ENCODE measurements at places on chromosomes 6 and 20.

DNA sequence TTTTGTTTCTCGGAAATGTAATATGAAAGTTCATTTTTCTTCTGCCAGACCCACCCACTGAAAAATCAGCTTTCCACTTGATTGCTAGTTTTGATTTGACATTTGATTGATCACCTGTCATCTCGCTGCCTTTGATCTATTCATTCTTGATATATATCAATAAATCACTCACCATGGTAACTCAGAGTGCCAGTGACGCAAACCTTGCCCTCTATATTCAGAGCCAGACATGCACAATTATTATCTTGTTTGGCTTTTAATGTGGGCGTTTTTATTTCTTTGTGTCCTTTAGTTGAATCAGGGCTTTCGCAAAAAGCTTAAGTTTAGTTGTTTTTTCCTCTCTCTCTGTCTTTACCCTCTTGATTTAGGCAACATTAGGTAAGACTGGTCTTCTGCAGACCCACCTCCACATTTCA, 2.0 kb downstream of the TSHZ2 start:
- DNase-seq: no peak

DNA sequence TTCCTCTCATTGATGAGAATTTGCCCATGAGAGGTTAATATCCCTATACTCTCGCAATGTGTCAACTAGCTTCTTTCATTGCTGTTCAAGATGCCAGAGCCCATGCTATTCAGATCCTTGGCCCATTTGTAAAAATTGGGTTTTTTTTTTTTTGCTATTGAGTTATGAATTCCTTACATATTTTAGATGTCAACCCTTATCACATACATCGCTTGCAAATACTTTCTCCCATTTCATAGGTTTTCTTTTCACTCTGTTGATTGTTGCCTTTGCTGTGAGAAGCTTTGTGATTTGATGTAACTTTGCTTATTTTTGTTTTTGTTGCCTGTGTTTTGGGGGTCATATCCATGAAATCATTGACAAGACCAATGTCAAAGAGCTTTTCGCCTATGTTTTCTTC, 32.2 kb upstream of the IPCEF1 start:
- DNase-seq: no peak

DNA sequence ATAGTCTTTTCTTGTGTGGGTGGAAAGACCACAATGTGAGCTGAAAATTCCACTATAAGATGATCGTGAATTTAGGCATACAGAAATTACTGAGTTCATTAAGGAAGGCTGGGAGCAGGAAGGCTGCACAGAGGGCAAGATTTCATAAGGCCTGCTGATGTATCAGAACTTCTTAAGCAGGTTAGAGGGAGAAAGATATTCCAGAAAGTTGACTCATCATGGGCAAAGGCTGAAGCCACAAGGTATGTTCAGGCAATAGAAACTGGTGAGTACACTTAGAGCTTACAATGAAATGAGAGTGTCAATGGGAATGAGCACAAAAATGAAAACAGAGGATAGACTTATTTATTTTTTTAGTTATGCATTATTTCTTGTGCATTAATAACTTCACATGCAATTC, 618.6 kb downstream of the CBLN4 start:
- no peak for DNase-seq

DNA sequence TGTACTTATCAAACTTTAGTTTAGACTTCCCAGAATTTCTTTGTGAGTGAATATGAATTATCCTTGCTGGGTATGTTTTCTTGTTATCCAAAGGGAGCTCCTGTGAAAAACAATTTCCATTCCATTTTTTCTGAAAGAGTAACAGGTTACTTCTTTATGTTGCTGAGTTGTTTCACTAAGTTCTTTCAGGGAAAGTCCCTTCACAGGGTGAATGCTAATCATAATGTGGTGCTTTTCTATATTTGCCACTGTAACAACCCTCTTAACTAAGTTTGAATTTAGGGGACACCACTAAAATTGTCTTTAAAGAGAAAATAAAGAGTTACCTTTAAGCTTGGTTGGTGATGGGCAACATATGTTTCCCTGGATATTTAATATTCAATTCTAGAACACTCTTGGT, 79.4 kb downstream of the THEMIS start:
- DNase-seq: no peak

GRCh38 chr6:13431861-13432465, 55.4 kb downstream of the GFOD1 start:
- DNase-seq: no peak

- no peak for DNase-seq
Observed at GRCh38 chr20:23114018-23114417, 27.9 kb upstream of the CD93 start.

DNA sequence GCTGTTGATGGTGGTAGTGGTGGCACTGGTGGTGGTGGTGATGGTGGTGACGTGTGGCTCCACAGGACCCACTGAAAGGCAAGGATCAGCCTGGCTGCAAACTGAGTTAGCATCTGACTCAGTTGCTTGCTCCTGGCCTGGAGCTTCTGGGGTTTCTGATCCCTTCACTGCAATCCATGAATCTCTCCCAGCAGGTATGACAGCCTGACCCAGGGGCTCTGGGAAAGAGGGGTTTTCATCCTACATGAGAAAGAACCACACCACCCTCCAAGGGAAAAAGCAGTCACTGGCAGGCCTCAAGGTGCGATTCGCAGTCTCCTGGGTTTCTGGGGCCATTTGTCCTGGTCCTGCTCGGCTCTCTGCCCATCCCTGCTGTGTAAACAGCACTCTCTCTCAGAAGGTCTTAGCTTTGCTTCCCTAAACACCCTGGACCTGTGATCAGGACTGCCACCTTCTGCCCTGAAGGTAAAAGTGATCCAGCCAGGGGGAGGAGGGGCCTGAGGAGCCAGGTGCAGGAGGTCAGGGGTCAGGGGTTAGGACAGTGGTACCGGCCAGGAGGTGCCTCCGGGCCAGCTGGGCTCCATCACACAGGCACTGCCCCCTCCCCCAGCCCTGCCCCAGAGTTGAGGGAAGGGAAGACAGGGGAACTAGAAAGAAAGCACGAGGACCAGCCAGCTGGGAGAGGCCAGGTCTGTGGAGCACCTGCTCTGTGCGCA, 152.0 kb downstream of the BMP7 start:
- DNase-seq: no peak

DNA sequence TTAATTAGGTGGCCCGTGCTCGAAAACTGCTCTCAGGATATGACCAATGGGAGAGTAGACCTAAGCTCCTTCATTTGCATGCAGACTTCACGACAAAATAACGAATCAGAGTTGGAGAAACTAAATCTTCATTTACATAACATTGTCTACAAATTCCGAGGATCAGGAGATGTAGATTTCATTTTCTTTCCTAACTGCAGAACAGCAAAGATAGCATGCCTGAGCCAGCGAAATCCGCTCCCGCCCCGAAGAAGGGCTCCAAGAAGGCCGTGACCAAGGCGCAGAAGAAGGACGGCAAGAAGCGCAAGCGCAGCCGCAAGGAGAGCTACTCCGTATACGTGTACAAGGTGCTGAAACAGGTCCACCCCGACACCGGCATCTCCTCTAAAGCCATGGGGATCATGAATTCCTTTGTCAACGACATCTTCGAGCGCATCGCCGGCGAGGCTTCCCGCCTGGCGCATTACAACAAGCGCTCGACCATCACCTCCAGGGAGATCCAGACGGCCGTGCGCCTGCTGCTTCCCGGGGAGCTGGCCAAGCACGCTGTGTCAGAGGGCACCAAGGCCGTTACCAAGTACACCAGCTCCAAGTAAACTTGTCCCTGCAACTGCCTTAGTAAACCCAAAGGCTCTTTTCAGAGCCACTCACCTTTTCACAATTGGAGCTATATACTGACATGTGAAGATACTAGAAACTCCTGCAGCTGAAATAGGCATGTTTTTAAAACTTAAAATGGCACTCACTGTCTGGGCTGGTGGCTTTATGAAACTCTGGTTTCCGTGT, 96.5 kb downstream of the HFE start:
- DNase-seq: peak; percentile 85

- no peak for DNase-seq
Observed at GRCh38 chr6:150622941-150623874, 23.5 kb downstream of the PLEKHG1 start.

DNA sequence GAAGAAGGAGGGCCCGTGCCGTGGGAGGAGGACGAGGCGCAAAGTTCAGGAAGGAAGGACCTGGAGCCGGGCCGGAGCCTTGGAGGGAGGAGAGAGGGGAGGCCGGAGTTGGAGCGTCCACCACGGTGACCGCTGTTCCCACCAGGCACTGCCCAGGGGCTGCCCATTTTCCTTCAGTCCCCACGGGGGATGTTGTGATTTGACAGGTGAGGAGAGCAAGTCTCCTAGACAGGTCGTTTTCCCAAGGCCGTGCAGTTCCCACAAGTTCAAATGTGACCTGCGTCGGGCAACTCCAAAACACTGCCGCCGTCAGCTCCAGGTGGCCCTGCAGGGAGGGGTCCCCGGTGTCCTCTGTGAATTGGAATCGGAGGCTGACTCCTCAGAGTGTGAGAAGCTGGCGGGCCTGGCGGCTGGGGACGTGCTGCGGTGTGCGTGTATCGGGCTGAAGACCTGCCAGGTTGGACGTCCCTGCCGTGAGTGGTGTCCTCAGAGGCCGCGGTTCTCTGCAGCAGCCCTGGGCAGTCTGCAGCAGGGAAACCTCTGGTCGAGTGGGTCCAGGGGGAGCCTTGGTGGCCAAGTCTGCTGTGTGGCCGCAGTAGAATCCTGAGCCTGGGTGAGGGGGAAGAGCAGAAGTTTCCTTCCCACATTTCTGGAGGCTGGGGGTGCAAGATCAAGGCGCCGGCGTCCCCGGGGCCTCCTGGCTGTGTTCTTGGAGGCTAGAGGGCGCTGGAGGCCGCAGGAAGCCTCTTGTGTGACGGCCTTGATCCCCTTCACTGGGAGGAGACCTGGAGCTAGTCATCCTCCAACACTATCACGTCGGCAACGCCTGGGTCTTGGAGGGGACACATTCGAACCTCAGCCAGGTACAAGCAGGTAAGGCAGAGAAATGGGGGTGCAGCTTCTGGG, 115.1 kb upstream of the FRMD1 start:
- no peak for DNase-seq

DNA sequence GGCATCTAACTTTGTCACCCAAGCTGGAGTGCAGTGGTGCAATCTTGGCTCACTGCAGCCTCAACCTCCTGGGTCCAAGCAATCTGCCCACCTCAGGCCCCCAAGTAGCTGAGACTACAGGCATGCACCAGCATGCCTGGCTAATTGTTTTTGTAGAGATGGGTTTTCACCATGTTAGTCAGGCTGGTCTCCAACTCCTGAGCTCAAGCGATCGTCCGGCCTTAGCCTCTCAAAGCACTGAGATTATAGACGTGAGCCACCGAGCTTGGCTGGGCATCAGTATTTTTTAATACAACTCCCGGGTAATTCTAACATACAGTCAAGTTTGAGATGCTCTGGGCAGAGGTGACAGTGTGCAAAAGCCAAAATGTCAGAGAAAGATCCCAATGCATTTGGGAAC, 73.5 kb downstream of the NFATC2 start:
- DNase-seq: no peak

DNA sequence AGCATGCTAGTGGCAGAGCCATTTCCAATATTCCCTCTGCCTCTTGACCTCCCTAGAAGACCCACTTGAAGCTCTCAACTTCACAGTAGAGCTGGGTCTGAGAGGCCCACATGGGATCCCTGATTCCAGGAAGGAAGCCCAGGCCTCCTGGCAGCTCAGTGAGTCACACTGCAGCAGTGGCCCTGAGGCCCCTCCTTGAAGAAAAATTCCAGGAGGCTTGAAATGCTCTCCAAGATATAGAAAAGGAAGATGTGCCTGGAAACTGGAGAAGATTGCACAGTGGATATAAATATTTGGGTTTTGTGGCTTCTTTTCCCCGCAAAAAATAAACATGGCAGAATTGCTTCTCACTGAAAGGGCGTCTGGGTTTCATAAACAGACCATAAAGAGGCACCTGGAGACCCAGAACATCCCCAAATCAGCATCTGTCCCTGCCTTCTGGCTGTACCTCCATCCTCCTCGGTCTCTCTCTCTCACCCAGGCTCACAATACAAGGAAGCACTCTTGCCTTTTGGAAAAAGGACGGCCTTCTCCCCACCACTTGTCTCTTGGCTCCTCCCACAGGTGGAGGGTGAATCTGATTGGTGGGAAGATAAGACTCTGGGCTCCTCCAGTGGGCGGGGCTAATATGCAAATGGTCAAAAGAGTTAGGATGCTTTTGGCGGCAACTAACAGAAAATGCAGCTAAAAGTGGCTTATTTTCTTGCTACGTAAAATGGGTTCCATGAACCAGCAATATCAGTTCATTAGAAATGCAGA, 200.0 kb upstream of the SULF2 start:
- DNase-seq: no peak
